ENCODE measurements at places on chromosomes 7 and 10.

DNA sequence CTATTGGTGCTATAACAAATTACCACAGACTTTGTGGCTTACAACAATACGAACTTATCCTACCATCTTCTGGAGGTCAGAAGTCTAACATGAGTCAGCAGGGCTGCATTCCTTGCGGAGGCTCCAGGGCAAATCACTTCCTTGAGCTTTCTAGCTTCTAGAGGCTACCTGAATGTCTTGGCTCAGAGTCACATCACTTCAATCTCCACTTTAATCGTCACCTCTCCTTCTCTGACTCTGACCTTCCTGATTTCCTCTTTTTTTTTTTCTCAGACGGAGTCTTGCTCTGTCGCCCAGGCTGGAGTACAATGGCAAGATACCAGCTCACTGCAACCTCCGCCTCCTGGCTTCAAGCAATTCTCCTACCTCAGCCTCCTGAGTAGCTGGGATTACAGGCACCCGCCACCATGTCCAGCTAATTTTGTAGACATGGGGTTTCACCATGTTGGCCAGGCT lies 44.6 kb upstream of the ANAPC16 start:
- peak; percentile 71 for DNase-seq

DNA sequence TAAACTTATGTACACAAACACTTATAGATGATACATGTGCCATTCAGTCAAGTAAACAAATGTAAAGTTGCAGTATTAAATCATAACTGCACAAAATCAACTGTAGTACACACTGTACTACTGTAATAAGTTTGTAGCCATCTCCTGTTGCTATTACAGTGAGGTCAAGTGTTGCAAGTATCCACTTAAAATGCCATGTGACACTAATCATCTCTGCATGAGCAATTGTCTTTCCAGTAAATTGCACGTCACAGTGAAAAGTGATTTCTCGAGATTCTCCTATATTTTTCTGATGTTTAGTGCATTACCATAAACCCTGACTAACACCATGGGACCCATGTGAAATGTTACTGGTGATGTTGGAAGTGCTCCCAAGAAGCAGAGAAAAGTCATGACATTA lies 293.3 kb upstream of the SP4 start:
- no peak for DNase-seq

GRCh38 chr7:7256731-7257274 lies 74.5 kb downstream of the C1GALT1 start:
- no peak for DNase-seq

DNA sequence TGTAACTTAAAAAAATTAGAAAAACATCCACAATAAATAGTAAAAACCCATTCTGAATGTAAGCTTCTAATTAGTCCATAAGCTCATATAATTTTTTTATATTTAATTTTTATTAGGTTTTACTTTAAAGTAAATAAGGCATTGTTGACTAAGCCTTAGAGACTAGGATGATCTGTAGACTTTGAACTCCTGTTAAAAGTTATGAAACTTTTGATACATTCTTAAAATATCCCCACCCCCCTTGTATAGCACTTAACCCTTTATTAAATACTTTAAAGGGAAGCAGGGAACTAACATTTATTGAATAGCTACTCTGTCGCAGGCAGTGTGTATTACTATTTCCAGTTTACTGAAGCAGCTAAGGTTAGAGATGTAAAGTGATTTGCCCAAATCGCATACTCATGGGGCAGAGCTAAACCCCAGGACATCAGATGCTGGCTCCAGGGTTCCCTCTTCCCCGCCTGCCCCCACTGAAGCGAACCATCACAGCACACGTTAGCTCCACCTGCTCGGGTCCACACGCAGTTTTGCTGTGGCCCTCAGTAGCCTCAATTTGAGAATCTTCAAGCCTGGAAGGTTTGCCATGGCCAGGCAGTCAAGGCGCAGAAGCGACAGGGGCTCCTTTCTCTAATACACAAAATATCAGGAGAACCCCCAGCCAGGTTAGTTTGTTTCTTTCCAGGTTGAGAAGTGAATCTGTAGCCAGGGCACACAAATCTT lies 762 bp downstream of the PON1 start:
- no peak for DNase-seq

DNA sequence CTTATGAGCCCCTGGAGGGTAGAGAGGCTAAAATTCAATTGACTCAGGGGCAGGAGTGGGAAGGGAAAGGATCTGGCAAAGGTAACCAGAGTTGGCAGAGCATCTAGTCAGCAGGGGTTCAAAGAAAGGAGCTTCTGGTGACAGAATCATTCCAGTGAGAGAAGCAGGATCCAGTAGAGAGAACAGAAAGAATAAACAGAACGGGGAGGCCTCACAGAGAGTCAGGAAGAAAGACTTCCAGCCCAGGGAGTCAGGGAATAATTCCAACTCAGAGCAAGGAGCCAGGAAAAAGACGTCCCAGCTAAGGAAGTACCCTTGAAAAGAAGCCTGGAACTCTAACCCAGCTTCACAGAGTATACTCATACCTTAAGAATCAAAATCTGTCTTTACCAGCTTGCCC lies 66.6 kb upstream of the CPXM2 start:
- no peak for DNase-seq

DNA sequence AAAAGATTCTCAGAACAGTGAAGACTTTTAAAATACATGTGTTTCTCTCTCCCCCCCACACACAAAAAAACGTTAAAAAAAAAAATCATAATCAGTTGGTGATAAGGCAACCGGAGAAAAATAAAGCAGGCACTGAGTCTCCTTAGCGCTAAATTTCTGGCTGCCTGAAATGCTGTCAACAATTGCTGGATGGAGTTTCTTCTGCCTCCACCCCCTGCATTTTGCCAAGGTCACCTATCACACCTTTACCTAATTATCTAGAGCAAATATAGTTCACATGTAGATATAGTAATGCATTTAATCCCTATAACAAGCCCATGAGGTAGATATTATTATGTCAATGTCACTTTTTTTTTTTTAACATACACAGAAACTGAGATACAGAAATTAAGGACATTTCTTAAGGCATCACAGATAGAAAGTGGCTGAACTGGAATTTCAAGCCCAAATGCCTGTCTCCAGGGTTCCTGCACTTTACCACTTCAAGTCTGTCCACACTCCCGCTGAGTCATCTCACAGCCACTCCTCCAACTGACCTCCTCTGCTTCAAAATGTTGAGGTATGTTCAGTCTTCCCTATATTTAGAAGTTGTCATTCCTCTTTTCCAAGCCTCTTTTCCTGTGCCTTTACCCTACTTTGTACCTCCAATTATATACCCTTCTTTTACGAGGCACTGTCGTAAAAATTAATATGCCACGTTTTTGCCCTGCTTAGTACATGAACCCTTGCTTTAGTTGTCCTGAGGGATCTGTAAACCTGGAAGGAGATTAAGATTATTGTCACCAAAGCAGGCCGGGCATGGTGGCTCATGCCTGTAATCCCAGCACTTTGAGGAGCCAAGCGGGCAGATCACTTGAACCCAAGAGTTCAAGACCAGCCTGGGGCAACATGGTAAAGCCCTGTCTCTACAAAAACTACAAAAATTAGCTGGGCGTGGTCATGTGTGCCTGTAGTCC lies 72.8 kb upstream of the MPP7 start:
- DNase-seq: peak; percentile 53

GRCh38 chr10:110817614-110818013 lies 54.1 kb upstream of the PDCD4 start:
- no peak for DNase-seq

DNA sequence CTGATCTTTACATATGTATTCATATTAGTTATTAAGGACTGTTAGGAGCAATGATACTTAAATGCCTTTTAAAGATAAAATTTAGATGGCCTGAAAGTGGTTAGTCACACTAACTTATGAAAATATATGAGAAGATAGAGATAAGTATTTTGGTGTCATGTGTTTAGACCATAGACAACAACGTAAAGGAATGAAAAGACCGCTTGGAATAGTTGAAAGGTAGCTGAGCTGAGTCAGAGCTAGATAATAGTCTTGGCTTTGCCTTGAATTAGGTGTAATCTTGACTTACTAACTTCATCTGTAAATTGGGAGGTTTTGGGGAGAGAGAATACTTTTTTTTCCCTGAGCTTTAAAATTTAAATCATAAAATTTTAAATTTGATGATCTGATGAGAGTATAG lies 127.0 kb downstream of the LYZL1 start:
- DNase-seq: no peak

DNA sequence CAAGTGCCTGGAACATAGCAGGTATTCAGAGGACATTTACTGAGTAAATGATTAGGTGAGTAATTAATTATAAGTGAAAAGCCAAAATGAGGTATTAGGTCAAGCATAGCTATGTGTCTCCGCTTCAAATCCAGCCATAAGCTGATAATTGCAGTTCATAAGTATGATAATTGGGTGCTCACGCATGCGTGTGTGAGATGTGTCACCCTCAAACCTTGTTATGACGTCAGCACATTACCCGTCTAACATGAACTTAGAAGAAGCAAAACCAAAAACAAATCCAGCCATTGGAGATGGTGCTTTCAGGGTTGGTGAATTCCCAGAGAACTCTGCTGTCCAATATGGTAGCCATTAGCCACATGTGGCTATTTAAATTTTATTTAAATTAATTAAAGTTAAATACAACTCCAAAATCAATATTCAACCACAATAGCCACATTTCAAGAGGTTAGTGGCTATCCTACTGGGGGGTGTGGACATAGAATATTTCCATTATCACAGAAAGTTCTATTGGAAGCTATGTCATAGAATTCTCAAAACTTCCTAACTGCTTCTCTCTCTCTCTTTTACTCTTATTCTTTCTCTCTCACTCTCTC lies at the start of gene CPA5:
Gene CPA5, plus strand, starts transcription at position 546 of the 596 bp plus-strand sequence. CDS start 1,670 bp downstream, outside the sequence.
- no peak for DNase-seq

- DNase-seq: no peak
These were observed 1.5 kb upstream of the EXOC6 start for GRCh38 chr10:92846854-92847201.

DNA sequence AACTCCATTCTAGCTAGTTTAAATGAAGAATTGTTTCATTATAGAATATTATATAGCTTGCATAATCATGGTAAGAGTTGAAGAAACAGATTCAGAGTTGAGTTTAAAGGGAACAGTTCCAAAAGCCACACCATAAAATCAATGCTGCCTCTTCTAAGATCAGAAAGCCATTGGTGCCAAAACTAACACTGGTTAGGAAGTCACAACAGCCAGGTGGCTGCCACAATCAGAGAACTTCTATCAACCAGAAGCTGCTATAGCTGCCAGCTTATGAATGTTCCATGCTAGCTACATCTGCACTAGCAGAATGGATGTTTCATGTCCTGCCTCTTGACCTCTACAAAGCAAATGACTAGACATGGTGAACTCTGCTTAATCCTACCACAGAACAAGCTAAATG lies 583.1 kb upstream of the LRRN3 start:
- no peak for DNase-seq

DNA sequence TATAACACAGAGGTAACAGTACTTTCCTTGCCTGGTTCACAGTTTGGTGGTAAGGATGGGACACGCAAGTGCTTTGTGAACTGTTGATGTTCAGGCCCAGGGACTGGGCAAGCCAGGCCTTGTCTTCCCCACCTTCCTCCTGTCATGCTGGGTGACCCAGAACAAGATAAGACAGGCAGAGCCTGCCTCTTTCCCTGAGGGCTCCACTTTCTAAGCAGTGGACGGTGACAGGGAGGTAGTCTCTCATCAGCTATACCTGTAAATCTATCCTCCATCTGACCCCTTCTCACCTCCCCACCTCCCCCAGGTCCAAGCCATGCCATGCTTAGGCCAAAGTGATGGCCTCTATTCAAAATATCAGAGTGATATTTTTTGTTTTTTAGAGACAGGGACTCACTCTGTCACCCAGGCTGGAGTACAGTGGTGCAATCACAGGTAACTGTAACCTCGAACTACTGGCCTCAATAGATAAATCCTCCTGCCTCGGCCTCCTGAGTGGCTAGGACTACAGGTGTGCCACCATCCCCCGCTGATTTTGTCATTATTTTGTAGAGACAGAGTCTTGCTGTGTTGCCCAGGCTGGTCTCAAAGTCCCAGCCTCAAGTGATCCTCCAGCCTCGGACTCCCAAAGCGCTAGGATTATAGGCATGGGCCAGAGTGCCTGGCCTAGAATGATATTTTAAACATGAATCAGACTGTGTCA lies 42.8 kb downstream of the PDLIM1 start:
- no peak for DNase-seq
